ENCODE measurements at places on chromosomes 13 and 19.

GRCh38 chr19:17243211-17243829 lies 2.4 kb downstream of the NR2F6 start:
- H3K27ac ChIP-seq, result no peak overlapping the region
- peaks cover 9% of the 10 kb centered on the region for H3K36me3 ChIP-seq
- H3K4me3 ChIP-seq, result 0 out of 2 replicates have a peak overlapping the region, but pooled peaks have one; percentile 36
- no peaks in the 10 kb centered on the region for H3K27me3 ChIP-seq

- no peaks in the 10 kb centered on the region for H3K27me3 ChIP-seq
- no peak overlapping the region for H3K27ac ChIP-seq
- no peak for DNase-seq
- no peaks in the 10 kb centered on the region for H3K4me1 ChIP-seq
- no peaks in the 10 kb centered on the region for H3K36me3 ChIP-seq
These were observed 136.1 kb upstream of the IRS2 start for GRCh38 chr13:109922518-109922917.

- H3K4me1 ChIP-seq, result peaks cover 42% of the 10 kb centered on the region
- H3K4me3 ChIP-seq, result no peak overlapping the region
- no peak overlapping the region for H3K27ac ChIP-seq
- peak; percentile 78 for DNase-seq
These were observed 3.4 kb upstream of the NUP62 start for GRCh38 chr19:49932731-49933131.

- H3K27me3 ChIP-seq, result no peaks in the 10 kb centered on the region
- DNase-seq, result no peak
- no peak overlapping the region for H3K4me3 ChIP-seq
- H3K27ac ChIP-seq, result no peak overlapping the region
- peaks cover 24% of the 10 kb centered on the region for H3K36me3 ChIP-seq
These were observed 69.1 kb upstream of the SLC15A1 start for GRCh38 chr13:98821372-98822224.

GRCh38 chr13:30340331-30341250 lies 33.2 kb upstream of the KATNAL1 start:
- no peak overlapping the region for H3K4me3 ChIP-seq
- H3K27ac ChIP-seq, result peak overlapping the region; percentile 48
- no peaks in the 10 kb centered on the region for H3K36me3 ChIP-seq
- no peaks in the 10 kb centered on the region for H3K27me3 ChIP-seq
- DNase-seq, result no peak

- H3K36me3 ChIP-seq, result peaks cover 74% of the 10 kb centered on the region
- DNase-seq, result no peak
- H3K27me3 ChIP-seq, result no peaks in the 10 kb centered on the region
- H3K27ac ChIP-seq, result peak overlapping the region; percentile 89
- H3K4me3 ChIP-seq, result no peak overlapping the region
These were observed 44.3 kb downstream of the NDFIP2 start for GRCh38 chr13:79525064-79525857.

DNA sequence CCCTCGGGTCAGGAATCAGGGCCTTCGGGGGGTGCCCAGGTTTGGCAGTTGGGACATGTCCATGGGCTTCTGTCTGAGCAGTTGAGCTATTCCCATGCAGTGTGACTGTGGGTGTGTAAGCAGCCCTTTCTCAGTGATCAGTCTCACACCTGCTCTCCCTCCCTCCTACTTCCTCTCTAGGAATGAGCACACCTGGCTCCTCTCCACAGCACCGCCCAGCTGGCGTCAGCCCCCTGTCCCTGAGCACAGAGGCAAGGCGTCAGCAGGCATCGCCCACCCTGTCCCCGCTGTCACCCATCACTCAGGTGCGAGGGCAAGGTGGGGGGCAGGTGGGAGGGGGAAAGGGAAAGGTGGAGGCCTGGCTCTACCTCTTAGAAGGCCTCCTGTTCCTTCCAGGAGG lies 25.9 kb downstream of the COMP start:
- no peaks in the 10 kb centered on the region for H3K27me3 ChIP-seq
- H3K27ac ChIP-seq, result no peak overlapping the region
- 0 out of 2 replicates have a peak, but pooled peaks cover 3% of the 10 kb centered on the region for H3K4me1 ChIP-seq
- DNase-seq, result no peak

- DNase-seq, result no peak
- no peak overlapping the region for H3K27ac ChIP-seq
- no peaks in the 10 kb centered on the region for H3K4me1 ChIP-seq
- H3K4me3 ChIP-seq, result no peak overlapping the region
- no peaks in the 10 kb centered on the region for H3K27me3 ChIP-seq
These were observed 110.0 kb upstream of the PRR20A start for GRCh38 chr13:57030671-57031070.

DNA sequence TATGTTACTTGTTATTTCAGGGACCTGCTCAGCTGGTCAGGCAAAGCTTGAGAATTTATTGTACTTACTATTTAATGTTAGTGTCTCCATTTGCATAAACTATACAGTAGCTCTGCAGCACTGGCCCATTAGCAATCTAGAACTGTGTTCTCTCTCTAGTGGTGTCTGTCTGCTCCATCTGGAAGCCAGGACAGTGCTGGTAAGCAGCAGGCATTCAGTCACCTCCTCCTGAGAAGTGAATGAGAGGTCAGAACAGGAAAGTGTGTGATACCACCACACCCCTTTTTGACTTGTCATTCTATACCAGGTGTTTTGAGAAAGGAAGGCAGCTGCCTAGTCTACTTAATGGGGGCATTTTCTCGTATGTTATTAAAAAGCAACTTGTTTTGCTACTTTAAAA lies 3.9 kb downstream of the COG3 start:
- no peak overlapping the region for H3K4me3 ChIP-seq
- H3K27ac ChIP-seq, result no peak overlapping the region
- H3K4me1 ChIP-seq, result peaks cover 30% of the 10 kb centered on the region
- H3K27me3 ChIP-seq, result no peaks in the 10 kb centered on the region
- DNase-seq, result no peak

DNA sequence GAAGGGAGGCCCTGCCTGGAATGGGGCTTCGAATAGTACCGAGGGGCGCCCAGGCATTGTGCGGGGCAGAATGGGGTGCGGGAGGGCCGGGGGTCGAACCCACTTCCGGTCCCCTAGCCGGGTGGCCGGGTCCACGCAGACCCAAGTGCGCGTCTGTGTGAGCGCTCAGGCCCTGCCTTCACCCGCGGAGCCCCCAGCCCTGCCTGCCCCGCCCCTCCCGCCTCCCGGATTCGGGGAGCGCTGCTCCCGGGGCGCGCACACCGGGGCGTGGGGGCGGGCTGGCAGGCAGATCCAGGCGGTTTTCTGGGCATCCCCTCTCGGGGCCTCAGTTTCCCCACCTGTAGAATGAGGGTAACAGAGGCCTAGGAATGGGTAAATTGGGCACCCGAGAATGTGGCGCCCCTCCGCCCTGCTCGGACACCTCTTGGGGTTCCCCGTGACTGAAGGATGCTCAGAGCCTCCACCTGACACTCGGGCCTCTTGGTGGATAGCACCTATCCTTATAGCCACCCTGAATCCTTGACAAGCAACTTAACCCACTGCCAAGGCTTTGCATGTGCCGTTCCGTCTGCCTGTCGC lies 682 bp downstream of the PIK3R2 start:
- peak; percentile 39 for DNase-seq
- peaks cover 24% of the 10 kb centered on the region for H3K36me3 ChIP-seq
- H3K4me3 ChIP-seq, result peak overlapping the region; percentile 88
- H3K27me3 ChIP-seq, result no peaks in the 10 kb centered on the region
- peak overlapping the region; percentile 77 for H3K27ac ChIP-seq

GRCh38 chr13:108402850-108403249 lies 133.3 kb downstream of the TNFSF13B start:
- no peak overlapping the region for H3K27ac ChIP-seq
- H3K27me3 ChIP-seq, result no peaks in the 10 kb centered on the region
- no peak for DNase-seq
- H3K4me3 ChIP-seq, result no peak overlapping the region
- no peaks in the 10 kb centered on the region for H3K36me3 ChIP-seq

DNA sequence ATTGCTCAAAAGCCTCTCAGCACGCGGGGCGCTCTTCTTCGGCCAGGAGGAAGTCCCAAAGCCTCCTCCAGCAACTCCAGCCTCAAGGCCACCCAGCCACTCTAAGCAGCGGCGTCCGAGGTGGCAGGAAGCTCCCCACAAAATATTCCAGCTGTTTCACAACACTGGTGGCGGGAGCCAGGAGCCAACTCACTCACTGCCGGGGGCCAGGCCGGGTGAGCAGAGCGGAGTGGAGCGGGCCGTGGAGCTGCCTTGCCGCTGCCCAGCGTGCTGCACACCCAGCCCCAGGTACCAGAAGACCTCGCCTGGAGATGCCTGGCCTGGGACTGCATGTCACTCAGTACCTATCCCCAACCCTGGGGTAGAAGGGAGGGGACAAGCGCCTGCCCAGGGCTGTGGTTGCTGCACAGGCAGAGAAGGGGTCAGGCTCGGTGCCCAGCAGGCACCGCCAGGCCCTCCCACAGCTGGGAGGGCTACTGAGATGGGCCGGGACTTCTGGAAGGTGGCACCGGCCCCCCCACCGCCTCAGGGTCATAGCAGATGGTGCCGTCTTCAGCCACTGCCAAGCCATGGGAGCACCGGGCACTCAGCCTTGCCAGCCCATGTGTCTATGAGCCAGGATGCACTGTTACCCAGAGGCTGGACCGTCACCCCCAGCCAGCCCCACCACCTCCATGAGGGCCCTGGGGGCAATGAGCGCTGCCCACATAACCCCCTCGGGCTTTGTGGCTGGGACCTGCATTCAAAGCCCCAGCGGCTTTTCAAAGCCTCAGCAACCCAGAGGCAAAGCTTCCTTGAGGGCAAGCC lies 59.2 kb downstream of the MLLT1 start:
- H3K27ac ChIP-seq, result no peak overlapping the region
- H3K36me3 ChIP-seq, result peaks cover 89% of the 10 kb centered on the region
- H3K4me3 ChIP-seq, result no peak overlapping the region
- no peaks in the 10 kb centered on the region for H3K27me3 ChIP-seq
- H3K4me1 ChIP-seq, result no peaks in the 10 kb centered on the region
- no peak for DNase-seq

GRCh38 chr19:19444681-19445155 lies 39.2 kb downstream of the GATAD2A start:
- H3K27ac ChIP-seq, result peak overlapping the region; percentile 24
- no peaks in the 10 kb centered on the region for H3K27me3 ChIP-seq
- no peak for DNase-seq
- H3K4me1 ChIP-seq, result peaks cover 4% of the 10 kb centered on the region
- H3K4me3 ChIP-seq, result no peak overlapping the region
- H3K36me3 ChIP-seq, result peaks cover 20% of the 10 kb centered on the region

GRCh38 chr13:42239644-42240043 lies 32.3 kb upstream of the AKAP11 start:
- no peak for DNase-seq
- no peaks in the 10 kb centered on the region for H3K36me3 ChIP-seq
- no peak overlapping the region for H3K27ac ChIP-seq
- H3K27me3 ChIP-seq, result no peaks in the 10 kb centered on the region
- no peaks in the 10 kb centered on the region for H3K4me1 ChIP-seq
- no peak overlapping the region for H3K4me3 ChIP-seq

DNA sequence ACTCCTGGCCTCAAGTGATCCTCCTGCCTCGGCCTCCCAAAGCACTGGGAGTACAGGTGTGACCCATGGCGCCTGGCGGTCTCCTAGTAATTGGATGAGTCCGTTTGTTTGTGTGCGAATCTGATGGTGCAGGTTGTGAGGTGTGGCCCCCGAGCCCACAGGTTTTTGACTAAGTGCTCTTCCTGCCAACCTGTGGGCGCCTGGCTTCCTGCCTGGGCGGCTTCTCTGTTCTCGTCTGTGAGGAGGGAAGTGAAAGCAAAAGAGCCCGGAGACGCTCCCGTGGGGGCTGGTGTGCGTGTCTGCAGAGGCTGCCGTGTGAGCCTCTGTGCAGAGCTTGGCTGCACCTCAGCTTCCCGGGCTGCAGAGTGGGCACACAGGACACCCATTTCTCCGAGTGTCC lies 10.0 kb downstream of the ARHGAP45 start:
- H3K27ac ChIP-seq, result peak overlapping the region; percentile 73
- no peaks in the 10 kb centered on the region for H3K27me3 ChIP-seq
- H3K4me3 ChIP-seq, result no peak overlapping the region
- H3K4me1 ChIP-seq, result peaks cover 42% of the 10 kb centered on the region

DNA sequence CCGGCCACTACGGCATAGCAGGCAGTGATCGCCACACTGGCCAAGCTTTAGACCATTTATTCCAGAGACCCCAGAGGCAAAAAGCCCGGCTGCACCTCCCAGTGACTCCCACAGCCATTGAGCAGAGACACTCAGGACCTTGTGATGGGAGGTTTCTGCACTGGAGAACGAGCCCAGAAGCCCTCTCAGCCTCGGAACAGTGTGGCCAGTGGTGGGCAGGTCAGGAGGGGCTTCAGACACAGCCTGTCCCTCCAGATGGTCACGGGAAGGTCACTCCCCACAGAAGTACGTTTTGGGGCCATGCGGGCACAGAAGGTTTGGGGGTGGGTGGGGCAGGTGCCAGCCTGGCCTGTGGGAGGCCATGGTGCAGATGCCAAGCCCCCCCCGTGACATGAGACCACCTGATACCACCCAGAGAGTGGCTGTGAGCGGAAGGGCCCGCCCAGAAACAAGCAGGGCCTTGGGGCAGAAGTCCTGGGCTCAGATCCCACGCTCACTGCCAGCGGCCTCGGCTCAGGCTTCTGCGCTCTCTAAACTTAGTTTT lies 599 bp upstream of the F10 start:
- no peaks in the 10 kb centered on the region for H3K4me1 ChIP-seq
- H3K4me3 ChIP-seq, result no peak overlapping the region
- no peaks in the 10 kb centered on the region for H3K27me3 ChIP-seq
- H3K27ac ChIP-seq, result no peak overlapping the region

DNA sequence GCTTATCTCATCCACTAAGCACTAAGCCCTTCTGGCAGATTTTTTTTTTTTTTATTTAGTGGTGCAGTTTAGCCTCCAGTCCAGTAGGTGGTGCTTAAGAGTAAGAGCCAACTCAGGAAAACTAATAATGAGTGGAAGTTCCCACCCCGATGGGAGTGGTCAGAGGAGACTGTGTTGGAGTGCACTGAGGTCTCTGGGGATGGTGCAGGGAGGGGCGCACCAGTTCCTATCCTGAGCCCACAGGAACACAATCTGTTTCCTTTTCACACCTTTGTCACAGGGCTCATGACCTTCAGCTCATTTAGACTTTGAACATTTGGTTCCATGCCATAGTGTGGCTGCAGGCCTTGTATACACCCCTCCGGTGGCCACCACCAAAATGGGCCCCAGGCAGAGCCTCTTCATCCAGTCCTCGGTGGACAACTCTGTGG lies 367.4 kb downstream of the SPRY2 start:
- no peak overlapping the region for H3K4me3 ChIP-seq
- H3K36me3 ChIP-seq, result no peaks in the 10 kb centered on the region
- no peak overlapping the region for H3K27ac ChIP-seq

DNA sequence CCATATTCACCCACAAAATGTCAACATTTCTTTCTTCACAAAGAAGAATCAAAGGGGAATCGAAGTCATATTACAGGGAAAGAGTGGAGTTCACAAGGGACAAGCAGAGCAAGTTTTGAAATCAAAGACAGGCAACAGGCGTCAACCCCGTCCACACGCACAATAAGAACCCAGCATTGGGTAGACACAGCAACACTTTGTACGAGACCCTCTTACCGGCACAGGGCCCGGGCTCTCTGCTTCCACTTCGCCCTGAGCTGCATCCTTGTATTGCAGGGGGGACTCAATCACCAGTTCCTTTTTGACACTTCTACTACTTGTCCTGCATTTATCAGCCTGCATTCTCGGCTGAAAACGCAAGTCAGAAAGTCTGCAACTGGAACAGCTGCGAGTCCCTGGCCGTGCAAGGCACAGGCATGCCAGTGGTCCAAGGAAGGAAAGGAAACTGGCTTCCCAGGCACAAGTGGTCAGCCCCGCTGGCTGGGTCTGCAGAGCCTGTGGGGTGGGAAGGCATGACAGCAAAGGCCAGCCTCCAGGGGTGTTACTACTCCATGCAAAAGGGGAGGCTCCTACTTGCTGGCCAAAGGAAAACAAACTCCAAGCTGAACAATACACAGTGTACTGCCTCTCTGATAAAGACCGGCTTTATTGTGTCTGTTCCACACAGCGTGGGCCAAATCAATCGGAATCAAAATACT lies at the start of gene DOCK9:
DOCK9 (minus strand) TSS at position 497 of the 698 bp plus-strand sequence; CDS start at position 342, 155 bp downstream.
- no peaks in the 10 kb centered on the region for H3K36me3 ChIP-seq
- peak within 1 kb of the TSS; percentile 89 for H3K27ac ChIP-seq
- no peaks in the 10 kb centered on the region for H3K27me3 ChIP-seq
- peak; percentile 41 for DNase-seq

Measured in DND-41 (cell line).